Stimulated activated CD8-positive, alpha-beta memory T cell treated with anti-CD3 and anti-CD28 coated beads, Interleukin-4, amount 100 ng/mL, for 1 hour (primary cell): ENCODE measurements at places on chromosomes 5 and 9.

DNA sequence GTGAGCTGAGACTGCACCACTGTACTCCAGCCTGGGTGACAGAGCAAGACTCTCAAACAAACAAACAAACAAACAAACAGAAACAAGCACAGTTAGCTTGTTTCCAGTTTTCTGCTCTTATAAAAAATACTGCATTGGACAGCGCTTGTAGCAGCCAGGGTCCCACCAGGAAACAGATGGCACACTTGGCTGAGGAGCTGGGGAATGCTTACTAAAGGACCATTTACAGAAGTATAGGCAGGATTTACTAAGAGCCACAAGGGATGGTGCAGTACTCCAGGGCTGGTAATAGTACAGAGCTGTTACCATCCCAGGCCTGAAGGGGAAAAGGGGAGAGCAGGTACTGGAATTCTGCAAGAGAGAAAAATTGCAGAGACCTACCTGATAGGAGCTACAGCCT lies 5.2 kb upstream of the ANKS6 start:
- no peak for DNase-seq

DNA sequence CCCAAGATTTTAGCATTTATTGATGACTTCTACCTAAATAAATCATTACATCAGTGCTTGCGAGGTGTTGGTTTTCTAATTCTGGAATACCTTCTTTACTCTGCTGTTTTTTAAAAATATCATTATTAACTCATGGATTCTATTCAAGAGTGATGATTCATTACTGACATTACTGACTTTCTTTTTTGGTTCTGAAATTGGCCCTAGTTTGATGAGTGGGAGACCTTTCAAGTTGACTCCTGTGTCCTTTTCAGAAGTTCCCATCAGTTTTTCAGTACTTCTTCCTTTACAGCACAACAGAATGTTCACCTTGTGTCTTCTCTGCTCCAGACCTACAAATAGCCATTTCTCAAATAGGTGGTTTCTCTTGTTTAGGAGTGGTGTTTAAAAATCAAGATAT lies 114.1 kb downstream of the PCSK5 start:
- DNase-seq = no peak

DNA sequence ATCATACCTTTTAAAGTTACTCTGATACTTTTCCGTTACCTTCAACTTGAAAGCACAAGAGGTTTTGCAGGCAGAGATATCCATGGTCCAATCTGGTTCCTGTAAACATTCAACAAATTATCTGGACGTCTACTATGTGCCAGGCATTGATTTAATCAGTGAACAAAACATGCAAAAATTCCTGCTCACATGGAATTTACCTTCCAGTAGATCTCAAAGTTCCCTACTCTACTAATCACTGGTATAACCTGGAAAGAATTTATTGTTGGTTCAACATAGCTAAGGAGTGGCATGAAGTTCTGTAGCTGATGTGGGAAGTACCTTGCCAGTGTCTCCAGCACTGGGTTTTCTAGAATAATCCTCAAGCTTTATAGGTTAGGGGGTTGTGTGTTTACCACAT lies 9.8 kb downstream of the OCLN start:
- DNase-seq = no peak

DNA sequence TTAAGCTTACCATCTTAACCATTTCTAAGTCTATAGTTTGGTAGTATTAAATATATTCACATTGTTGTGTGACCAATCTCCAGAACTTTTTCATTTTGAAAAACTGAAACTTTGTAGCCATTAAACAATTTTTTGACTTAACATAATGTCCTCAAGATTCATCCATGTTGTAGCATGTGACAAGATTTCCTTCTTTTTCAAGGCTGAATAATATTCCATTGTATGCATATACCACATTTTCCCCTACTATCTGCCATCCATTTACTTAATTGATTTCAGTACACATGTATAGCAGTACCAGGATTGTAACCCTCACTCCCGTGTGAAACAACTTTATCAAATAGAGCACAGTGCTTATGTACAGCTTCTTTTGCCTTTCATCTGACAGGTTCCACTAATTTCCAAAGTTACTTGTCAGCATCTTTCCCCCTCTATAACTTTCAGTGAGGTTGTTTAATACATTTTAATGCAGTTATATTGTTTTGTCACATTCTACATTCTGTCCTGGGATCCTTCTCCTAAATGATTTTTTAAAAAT lies 7.4 kb upstream of the GNPDA1 start:
- no peak for DNase-seq

GRCh38 chr9:684054-684890 lies 157.2 kb upstream of the DMRT1 start:
- no peak for DNase-seq

DNA sequence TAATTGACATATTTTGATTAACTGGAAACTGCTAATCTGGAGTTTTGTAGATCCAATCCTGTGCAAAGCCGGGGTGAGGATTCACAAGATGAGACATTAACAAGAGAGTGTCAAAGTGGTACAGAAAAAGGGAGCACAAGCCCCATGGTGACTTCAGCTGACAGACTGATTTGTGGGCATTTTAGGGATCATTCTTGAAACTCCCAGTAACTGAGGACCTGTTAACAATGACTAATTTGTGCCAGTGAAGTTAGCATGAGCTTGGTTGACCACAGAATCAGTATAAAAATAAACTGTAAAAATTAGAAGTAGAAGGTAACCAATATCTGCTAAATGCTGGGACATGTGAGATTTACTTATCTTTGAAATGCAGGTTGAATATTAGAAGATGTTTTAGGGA lies 1578.3 kb downstream of the EFNA5 start:
- DNase-seq = no peak

DNA sequence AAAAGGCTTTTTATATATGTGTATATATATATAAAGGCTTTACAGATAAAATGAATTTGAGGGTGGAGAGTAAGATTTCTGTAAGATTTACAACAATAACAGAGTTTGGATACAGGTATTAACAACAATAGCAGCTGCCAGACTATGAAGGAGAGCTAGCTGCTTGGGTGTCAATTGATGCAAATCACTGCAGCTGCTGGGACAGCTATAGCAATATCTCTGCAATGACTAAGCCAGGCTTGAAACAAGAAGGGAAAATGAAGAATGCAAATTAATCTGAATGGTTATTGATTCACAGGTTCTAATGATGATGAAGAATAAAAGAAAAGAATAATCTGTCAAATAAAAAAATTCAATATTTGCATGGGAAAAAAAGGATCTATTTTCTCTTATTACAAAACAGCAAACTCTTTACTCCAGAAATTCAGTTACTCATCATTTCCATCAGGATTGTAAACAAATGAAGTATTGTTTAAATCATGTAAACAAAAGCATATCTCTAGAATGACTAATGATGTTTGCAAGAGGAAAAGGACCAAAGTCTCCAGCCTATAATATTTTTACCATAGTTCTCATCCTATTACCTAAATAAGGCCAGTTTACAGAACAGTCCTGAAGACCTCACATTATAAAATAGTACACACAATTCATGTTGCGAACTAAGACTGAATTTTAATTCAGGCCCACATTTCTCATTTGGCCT lies 219.0 kb downstream of the HTR1A start:
- DNase-seq = no peak

DNA sequence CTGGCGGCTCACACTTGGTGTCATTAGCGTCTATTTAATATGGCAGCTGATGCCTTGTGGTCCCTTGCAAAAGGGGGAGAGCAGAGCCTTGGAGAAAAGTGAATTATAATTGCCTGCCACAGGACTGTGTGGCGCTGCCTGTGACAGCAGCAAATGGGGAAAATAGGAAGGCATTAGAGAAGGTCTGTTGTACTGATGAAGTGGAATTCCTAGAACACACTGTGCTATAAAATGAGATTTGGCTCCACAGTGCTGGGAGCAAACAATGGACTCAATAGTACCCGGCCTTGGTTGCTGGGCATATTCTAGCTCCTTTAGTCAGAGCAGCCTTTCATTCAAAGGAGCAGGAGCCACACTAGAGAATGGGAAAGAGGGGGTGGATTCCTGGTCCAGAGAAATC lies 21.3 kb downstream of the SEMA6A start:
- no peak for DNase-seq

GRCh38 chr5:1827886-1828397 lies 26.7 kb downstream of the NDUFS6 start:
- DNase-seq = no peak

DNA sequence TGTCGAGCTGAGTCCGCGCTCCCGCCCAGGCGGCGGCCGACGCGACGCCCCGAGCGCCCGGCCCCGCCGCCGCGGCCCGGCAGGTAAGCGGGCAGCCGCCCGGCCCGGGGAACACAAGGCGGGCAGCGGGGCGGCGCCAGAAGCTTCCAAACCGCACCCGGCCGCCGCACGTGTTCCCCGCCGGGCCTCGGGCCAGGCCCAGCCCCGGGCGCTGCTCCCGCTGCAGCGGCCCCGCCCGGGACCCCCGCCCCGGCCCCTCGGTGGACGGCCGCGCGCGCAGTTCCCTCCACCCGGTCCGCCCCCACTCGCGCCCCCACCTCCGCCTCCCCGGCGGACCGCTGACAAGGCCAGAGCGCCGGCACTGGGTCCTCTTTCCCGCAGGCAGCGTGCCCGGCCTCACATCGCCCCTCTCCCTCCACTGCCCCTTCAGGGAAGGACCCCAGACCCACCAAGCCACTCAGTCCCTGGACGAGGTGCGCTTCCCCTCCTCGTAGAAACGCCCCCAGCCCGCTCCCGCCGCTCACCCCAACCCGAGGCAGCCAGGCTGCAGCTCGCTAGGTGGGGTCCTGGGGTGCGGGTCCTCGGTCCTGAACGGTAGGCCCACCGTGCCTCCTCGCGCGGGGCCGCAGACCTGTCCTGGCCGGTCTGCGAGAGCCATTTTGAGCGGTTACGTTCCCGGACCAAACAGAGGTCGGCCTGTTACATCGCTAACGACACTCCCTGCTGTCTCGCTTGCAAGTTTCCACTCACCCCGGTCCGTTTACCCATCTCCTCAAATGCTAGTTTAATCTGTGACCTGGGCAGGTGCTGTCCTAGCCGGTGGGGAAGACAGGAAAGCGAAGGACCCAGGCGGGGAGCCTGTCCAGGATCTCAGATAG lies 475 bp downstream of the WDR5 start:
- no peak for DNase-seq

GRCh38 chr5:171309276-171310211 lies 496 bp downstream of the TLX3 start:
- DNase-seq = no peak

GRCh38 chr5:150469718-150470469 lies 20.4 kb upstream of the RPS14 start:
- DNase-seq = no peak

GRCh38 chr5:126003309-126003708 lies 419.9 kb upstream of the GRAMD2B start:
- DNase-seq = no peak

DNA sequence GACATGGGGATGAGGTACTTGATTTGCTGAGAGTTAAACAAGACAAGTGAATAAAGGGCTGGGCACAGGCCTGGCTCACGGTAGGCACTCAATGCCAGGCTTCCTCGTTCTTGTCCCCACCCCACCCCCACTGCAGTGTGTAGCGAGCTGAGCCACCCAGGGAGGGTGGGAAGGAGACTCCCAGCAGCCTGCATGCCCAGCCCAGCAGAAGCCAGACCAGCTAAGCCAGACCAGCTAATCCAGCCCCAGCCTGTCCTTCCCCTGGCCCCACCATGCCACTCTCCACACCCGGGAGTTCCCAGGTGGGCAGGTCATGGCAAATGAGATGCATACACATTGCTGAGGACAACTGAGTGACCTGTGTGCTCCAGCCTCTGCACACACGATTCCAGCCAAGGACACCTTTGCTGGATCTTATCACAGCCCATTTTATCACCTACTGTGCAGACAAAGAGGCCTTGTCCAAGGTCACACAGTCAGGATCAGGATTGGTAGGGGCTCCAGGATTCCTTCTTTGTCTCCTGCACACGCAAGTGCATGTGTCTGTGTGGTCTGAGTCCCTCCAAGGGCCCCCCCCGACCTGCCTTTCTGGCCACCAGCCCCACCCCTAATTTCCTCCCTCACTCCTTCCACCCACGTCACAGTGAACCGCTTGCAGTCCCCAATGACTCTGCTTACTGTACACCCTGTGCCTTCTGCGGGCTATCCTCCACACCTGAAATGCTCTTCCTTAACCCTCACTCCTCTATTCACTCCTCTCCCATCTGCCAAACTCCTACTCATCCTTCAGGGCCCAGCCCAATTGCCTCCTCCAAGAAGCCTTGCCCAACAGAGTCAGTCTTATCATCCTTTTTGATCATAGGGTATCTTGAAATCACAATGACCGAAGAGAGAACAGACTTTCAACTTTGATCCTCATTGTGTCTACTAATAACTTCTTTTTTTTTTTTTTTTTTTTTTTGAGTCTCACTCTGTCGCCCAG lies 26.6 kb downstream of the DUSP1 start:
- DNase-seq = no peak

DNA sequence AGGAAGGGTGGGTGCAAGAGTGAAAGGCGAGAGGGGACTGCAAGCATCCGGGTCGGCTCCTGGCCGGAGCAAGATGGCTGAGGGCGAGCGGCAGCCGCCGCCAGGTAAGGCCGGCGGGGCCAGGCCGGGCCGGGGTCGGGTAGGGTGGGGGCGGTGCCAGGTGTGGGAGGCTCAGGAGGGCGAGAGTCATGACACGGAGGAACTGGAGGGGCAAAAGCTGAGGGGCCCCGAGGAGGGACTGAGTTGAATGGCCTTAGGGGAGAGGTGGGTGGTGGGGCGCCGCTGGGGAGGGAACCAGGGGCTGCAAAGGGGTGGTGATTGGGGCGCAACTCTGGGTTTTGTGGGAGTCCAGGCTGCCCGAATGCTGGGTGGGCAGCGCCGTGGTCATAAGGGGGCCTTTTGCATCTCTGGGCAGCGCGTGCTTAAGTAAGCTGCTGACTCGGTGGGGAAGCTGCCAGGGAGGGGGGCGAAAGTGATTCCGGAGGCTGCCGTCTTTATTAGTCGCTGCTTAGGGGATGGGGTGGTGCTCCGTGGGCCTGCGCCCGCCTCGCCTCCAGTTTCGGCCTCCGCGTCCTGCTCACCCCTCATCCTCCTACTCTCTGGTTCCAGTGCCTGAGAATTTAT lies 425 bp downstream of the PTPA start:
- no peak for DNase-seq

GRCh38 chr5:17257705-17258273 lies 40.4 kb downstream of the BASP1 start:
- DNase-seq = no peak

- DNase-seq = no peak
These were observed 425.6 kb upstream of the BRINP1 start for GRCh38 chr9:119794836-119795235.

DNA sequence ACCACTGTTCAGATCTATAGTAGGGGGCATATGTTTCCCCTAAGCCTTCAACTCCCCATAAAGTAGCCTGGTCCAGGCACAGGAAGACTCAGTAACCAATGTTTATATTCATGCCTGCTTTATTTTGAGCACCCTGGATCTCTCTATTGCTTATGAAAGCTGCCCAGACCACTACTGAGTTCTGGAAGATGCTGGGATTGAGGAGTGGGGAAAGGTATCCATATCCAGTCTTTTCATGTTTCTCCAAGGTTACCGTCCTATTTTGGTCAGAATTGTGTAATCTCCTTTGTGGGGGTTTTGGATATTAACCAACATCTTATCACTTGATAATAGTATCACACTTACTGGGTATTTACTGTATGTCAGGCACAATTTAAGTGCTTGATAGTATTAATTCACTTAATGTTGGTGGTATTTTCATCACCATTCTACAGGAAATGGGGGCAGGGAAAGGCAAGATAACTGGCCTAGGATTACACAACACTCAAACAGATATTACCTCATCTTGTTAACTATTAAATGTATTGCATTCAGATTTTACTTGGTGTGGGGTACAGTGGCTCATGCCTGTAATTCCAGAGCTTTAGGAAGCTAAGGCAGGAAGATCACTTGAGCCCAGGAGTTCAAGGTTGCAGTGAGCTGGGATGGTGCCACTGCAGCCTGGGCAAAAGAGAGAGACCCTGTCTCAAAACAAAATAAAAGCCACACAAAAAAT lies 36.3 kb downstream of the RUSC2 start:
- DNase-seq = no peak
